ENCODE measurements at places on chromosomes 7 and 10.

DNA sequence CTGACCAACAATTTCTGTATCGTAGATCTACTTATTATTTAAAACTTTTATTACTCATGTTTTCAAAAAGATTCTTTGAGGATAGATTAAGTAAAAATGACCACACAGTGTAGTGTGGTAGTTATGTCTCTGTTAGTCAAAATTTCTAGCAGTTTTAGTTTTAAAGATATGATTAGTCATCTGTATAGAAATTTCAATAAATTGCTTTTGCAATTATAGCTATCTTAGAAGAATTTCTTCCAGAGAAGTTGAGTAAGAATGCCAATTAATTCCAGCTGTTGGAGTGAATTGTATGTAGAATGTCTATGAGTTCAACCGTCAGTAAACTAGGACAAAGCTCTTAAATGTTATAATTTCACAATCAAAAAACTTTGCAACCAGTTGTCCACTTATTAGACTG, 229.7 kb downstream of the CDK14 start:
- DNase-seq, result no peak

GRCh38 chr10:22652988-22653481, 61.3 kb downstream of the PIP4K2A start:
- no peak for DNase-seq

DNA sequence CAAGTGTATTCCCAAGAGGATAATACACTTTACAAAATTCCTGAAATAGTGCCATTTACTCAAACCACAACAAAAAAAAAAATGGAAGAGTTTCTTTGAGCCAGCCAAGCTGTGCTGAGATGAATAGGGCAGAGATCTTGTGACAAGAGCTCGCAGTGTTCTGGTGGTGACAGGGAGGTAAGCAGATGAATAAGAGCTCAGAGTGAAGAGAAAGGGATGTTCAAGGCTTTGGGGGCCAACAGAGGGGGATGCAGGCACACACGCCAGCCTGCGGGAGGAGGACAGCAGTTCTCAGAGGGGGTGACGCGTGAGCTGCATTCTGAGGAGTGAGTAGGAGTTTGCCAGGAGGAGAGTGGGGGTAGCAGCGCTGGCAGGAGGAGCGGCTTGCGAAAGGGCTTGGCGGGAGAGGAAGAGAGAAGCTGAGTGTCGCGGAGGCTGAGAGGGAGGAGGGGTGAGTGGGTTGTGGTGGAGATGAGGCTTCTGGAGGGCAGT, 194.4 kb upstream of the IMMP2L start:
- DNase-seq, result no peak

DNA sequence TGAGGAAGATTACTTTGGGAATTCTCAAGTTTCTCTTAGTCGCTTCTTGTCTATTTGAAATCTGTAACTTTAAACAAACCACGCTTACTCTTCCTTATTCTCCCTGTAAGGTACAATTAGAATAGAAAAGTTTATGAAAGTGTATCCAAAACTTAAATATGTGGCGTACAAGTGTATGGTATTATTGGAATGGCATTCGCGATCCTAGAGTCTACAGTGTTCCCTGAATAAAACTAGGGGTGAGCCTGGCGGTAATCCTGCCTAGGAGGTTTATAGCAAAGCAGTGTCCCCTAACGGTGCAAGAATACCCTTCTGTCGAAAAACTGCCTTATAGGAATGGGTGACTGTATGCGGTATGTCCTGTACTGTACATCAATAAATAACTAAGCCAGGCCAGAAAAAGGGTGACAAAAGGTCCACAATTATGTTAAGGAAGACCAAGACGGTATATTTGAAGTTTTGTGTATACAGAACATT, 1.2 kb downstream of the TASOR2 start:
- DNase-seq, result peak; percentile 25

DNA sequence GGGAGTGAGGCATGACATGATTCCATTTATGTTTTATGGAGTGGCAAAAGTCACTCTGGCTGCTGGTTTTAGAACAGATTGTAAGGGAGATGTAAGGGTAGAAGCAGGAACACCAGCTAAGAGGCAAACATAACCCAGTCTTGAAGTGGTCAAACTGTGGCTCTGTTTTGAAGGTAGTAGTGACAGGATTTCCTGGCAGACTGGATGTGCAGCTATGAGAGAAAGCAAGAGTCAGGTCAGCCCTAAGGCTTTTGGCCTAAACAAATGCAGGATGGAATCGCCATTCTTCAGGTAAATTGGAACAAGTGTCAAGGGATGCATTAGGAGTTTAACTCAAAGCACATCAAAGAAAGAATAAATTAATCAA, 175.3 kb upstream of the AGR3 start:
- no peak for DNase-seq

DNA sequence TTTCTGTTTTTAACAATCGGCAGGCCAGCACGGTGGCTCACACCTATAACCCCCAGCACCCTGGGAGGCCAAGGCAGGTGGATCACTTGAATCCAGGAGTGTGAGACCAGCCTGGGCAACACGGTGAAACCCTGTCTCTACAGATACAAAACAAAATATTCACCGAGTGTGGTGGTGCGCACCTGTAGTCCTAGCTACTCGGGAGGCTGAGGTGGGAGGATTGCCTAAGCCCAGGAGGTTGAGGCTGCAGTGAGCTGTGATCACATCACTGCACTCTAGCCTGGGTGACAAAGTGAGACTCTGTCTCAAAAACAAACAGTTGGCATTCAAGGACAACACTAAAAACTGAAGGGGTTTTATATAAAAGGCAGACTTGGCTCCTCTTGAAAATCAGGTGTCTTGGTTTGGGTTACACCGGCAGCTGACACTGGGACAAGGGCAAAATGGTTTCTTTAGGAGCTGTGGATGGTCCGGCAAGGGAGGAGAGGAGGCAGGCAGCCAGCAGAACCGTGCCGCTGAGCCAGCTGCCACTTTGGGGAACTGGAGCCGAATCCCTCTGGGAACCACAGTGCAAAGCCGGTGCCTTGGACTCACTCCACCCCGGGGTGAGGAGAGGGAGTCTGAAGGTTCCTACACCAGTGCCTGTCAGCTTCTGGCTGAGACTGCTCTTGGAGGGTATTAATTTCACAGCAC, 52.6 kb downstream of the CHST3 start:
- DNase-seq, result no peak

DNA sequence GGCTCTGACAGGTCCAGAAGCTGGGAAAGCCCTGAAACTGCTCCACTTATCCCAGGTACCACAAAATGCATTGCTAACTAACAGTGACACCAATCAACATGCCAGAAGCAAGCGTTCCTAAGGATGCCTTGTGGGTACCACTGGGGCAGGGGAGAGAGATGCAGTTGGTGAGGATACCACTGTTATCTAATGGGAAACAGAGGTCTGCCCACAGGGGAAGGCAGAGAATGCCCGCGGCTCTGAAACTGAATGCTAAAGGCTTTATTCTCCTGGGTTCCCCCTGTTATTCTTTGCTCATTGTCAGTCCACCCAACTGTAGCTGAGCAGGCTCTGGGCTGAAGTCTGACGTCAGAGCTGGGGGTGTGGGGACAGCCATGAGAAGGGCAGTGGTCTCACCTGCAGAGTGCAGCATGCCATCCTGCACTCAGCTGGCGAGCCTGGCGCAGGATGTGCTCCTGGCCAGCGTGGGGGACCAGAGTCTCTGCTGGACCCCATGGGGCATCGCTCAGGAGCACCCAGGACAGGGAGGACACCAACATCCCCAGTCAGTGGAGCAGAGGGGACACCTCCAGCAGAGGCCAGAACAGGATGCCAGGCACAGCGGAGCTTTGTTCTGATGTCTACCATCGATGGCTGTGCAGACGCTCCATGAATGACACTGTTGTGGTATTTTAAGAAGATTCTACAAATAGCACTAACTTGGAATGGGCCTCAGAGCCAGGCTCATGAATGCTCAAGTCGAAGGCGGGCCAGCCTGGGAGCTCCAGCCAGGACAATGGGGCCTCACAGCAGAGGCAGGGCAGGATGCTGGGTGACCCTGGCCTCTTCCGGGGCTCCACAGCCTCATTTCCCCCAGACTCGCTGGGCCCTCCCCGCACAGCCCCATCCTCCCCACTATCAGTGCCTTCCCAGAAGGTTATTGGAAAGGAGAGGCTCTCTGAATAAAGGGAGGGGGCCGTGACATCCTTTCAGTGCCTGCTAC, 95.8 kb downstream of the ARHGAP22 start:
- DNase-seq, result no peak

- no peak for DNase-seq
Observed at GRCh38 chr7:36961693-36962092, 237.4 kb upstream of the AOAH start.

GRCh38 chr10:93346694-93347093, 135.4 kb downstream of the MYOF start:
- DNase-seq, result no peak

DNA sequence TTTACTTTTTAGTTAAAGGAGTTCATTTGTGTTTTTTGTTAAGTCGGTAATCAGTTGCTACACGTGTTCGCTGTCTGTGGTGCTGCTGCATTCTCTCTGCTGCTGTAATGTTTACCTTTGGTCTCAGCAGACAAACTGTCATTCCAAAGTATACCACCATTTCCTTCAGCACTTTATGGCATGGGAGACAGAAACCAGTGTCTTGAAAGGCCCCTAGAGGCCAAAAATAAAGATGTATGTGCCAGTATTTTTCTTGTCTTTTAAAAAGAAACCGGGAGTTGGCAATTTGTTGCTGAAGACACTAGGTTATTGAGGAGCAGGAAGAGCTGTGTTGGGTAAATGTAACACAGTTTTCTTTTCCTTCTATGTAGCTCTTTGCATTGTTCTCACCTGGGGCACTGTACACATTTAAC, 24.1 kb downstream of the ZNF92 start:
- peak; percentile 16 for DNase-seq

- no peak for DNase-seq
Observed at GRCh38 chr10:52563360-52563759, 209.2 kb downstream of the MBL2 start.

DNA sequence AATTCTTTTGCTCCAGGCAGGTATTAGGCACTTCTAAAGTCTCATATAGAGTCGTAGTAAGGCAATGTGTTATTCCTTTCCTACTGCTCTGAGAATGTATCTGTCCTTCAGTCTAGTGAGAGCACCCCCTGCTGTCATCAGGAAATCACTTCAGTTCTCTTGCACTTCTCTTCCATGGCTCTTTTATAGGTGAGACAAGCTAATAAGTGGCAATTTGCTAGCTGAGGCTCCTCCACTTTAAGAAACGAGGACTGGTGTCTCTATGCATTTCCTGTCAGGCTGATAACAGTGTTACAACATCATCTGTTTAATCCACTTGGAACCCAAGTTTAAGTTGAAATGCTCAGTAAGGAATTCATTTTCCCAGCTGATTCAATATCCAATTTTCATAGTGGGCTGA, 350.6 kb downstream of the TFEC start:
- DNase-seq, result peak; percentile 76

DNA sequence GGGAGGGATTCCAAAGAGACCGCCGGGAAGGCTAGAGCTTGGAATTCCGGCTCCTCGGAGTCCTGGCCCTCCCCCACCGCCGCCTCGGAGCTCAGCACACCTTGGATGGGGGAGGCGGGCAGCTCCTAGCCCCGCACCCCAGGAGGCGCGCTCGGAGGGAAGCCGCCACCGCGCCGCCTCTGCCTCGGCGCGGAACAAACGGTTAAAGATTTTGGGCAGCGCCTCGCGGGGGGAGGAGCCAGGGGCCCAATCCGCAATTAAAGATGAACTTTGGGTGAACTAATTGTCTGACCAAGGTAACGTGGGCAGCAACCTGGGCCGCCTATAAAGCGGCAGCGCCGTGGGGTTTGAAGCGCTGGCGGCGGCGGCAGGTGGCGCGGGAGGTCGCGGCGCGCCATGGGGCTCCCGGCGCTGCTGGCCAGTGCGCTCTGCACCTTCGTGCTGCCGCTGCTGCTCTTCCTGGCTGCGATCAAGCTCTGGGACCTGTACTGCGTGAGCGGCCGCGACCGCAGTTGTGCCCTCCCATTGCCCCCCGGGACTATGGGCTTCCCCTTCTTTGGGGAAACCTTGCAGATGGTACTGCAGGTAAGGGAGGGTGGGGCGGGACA, at the start of gene CYP26A1:
CYP26A1 (plus strand) TSS at position 355 of the 608 bp plus-strand sequence; CDS start at position 397, 42 bp downstream.
- DNase-seq, result peak; percentile 18

- DNase-seq, result no peak
Observed at GRCh38 chr7:48244864-48245271, 73.6 kb downstream of the ABCA13 start.

GRCh38 chr7:5420067-5420880, 3.4 kb downstream of the TNRC18 start:
- DNase-seq, result peak; percentile 39

DNA sequence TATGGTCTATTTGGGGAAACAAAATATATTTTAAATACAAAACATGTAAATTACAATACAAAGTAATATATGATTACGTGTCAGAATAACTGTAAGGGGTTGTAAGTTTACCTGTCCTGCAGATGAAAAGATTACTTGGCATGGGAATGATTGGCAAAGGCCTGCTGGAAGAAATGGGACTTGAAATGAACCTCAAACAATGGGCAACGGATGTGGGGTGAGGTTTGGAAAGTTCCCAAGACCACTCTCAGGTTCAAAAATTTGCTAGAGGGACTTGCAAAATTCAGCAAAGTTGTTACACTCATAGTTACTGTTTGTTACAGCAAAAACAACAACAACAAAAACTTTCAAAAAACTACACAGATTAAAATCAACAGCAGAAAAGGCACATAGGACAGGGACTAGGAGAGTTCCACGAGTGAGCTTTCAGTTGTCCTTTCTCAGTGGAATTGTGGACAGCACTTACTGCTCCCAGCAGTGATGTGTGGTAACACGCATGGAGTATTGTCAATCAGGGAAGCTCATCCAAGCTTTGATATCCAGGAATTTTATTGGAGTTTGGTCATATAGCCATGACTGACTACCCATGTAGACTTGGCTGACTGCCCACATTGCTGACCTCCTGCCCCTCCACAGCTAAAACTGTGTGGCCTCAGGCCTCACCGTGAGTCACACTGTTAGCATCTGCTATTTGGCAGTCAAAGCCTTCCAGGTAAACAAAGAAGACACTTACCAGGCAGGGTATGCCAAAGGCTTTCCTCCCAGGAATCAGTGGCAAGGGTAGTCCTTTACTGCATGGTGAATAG, 43.8 kb downstream of the EXOC6 start:
- peak; percentile 99 for DNase-seq

DNA sequence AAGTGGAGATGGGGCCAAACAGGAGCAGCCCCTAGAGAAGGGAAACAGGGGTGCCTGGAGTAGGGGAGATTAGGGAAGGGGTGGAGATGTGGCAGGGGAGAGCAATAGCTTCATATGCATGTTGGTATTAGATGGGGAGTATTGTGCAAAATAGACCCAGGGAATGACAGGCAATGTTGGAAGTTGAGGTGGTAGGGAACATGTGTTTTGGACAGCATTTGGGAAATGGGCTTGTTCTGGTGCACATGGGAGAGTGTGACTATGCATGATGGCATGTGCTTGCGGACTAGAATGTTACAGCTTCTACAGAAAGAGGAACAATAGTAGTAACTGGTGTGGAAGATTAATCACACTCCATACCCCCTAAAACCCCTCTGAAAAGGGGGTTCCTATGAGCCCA, 10.4 kb downstream of the PAX2 start:
- no peak for DNase-seq

- no peak for DNase-seq
Observed at GRCh38 chr10:63547628-63548360, 26.6 kb downstream of the REEP3 start.

GRCh38 chr10:85643845-85644525, 722.6 kb downstream of the GRID1 start:
- DNase-seq, result peak; percentile 88

- no peak for DNase-seq
Observed at GRCh38 chr10:126041117-126041516, 144.8 kb downstream of the FANK1 start.

- DNase-seq, result no peak
Observed at GRCh38 chr7:90709501-90710465, 113.7 kb downstream of the CDK14 start.
